Large intestine (tissue), 12 donors: ENCODE measurements at places on chromosomes 3 and 15.

- H3K4me3 ChIP-seq = no peak overlapping the region
- no peaks in the 10 kb centered on the region for H3K27me3 ChIP-seq
- no peak for DNase-seq
- no peak overlapping the region for H3K27ac ChIP-seq
- H3K36me3 ChIP-seq = no peaks in the 10 kb centered on the region
Measured at GRCh38 chr15:64324165-64324877, 31.7 kb downstream of the CSNK1G1 start.

GRCh38 chr15:34349769-34350168, 6.7 kb downstream of the NUTM1 start:
- no peak overlapping the region for H3K4me3 ChIP-seq
- no peak overlapping the region for H3K27ac ChIP-seq
- H3K27me3 ChIP-seq = no peaks in the 10 kb centered on the region
- no peak for DNase-seq
- peaks cover 5% of the 10 kb centered on the region for H3K4me1 ChIP-seq
- H3K36me3 ChIP-seq = peaks cover 9% of the 10 kb centered on the region

DNA sequence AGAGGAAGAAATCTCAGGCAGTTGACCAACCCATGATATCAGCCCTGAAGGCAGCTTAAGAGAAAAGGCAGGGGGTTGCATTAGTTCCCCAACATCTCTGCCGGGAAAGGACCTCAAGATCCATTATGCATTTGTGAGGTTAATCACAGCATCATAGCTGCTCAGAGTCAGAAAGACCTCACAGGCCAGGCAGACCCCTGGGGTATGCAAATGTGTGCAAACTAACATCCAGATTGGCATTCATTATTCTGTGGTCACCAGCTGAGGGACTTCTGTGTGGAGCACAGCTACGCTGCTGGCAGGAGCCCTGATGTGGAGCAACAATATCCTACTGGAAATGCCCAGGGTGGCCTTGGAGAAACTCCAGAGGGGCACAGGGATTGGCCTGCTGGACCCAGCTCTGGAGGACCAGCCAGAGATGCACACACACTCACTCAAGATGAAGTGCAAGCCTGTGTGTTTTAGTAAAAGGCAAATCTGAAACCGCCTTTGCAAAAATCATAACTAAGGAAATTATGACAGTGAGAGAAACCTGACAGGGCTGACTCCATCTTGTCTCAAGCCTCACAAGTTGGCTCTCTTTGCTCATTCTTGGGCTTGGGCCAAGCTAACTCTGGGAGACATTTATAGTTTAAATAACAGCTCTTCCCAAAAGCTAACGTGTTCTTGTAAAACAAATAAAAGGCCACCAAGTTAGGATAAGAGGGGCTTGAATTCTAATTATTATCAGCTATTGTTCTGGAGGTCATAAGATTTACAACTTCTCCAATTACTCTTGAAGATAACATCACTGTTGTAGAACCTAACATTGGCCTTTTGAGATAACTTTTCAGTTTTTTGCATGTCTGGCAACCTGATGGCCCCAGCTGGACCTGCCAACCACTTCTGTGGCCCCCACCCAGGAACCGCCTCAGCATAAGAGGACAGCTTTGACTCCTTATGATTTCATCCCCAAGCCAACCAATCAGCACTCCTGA, 257.1 kb downstream of the UACA start:
- no peak overlapping the region for H3K4me3 ChIP-seq
- H3K27ac ChIP-seq = no peak overlapping the region

DNA sequence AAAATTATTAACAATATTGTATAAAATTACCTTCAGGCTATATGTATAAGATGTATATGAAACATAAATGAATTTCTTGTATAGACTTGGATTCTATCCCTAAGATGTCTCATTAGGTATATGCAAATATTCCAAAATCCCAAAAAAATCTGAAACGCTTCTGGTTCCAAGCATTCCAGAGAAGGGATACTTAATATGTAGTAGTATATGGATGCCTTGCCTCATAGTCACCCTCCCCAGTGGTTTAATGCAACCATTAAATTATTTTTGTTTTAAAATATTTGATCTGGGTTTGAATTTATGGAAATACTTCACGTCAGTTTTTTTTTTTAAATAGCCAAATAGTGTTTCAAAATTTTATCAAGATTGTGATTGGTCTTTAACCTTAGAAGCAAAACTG, 27.2 kb downstream of the PLCL2 start:
- no peaks in the 10 kb centered on the region for H3K27me3 ChIP-seq
- H3K36me3 ChIP-seq = no peaks in the 10 kb centered on the region
- H3K4me3 ChIP-seq = no peak overlapping the region
- H3K27ac ChIP-seq = no peak overlapping the region
- H3K4me1 ChIP-seq = peaks cover 8% of the 10 kb centered on the region

DNA sequence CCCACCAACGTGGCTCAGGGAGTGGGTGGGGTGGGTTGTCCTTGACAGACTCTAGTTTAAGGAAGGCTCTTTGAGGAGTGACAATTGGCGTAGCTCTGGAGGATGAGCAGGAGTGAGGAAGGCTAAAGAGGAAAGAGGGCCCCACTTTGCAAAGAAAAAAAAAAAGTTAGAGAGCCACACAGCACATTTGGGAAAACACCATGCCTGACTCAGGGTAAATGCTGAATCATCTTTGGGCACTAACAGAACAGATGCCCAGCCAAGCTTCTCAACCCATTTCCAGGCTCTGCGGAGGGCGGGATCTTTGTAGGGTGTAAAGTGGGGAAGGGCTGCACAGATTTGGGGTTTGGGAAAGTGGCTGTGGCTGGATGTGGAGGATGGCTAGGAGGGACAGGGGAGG, 179.1 kb upstream of the RGMA start:
- no peak overlapping the region for H3K4me3 ChIP-seq
- DNase-seq = no peak
- H3K27ac ChIP-seq = no peak overlapping the region
- no peaks in the 10 kb centered on the region for H3K36me3 ChIP-seq
- H3K4me1 ChIP-seq = no peaks in the 10 kb centered on the region
- no peaks in the 10 kb centered on the region for H3K27me3 ChIP-seq

DNA sequence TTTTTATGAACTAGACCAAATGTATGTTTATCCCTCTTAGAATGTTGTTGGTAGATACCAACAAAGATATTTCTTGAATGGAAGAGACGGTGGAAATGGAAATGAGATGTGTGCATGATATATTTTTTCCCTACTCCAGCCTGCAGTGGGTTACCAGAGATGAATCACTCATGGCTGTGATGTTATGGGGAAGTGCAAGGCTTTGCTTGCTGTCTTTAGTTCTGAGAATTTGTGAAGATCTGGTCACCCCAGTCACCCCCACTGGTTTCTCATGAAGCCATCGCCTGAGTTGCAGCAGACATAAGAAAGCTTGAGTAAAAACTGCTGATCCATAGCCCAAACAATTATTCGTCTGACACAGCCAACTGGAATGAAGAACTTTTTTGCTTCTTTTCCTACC, 78.1 kb upstream of the EOMES start:
- no peak overlapping the region for H3K4me3 ChIP-seq
- H3K4me1 ChIP-seq = no peaks in the 10 kb centered on the region
- H3K27ac ChIP-seq = no peak overlapping the region
- no peaks in the 10 kb centered on the region for H3K36me3 ChIP-seq

DNA sequence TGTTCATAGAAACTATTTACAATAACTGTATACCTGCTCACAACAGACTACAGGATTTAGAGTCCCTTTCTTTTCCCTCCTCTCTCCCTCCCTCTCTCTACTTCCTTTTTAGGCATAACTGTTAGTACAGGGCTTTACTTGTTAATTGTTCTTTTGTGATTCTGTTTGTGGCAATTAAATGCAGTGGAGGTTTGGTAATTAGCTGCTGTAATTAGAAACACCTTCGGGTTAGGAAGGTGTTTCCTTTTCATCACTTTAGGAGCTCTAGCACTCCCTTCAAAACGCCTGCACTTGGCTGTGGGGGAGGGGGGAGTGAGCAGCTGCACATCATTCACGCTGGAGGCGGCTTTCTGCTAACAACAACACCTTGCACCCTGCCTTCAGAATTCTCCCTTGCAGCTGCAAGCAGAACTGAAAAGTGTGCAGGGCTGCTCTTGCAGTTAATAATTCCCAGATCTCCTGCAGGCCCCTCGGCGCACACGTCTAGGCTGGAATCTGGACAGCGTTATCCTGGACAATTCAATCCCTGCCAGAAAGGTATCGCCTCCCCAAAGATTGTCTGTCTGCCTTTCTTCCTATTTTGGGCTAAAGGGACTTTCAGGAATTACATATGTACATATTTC, 242.6 kb upstream of the RGMA start:
- no peaks in the 10 kb centered on the region for H3K36me3 ChIP-seq
- H3K4me3 ChIP-seq = no peak overlapping the region
- DNase-seq = no peak

DNA sequence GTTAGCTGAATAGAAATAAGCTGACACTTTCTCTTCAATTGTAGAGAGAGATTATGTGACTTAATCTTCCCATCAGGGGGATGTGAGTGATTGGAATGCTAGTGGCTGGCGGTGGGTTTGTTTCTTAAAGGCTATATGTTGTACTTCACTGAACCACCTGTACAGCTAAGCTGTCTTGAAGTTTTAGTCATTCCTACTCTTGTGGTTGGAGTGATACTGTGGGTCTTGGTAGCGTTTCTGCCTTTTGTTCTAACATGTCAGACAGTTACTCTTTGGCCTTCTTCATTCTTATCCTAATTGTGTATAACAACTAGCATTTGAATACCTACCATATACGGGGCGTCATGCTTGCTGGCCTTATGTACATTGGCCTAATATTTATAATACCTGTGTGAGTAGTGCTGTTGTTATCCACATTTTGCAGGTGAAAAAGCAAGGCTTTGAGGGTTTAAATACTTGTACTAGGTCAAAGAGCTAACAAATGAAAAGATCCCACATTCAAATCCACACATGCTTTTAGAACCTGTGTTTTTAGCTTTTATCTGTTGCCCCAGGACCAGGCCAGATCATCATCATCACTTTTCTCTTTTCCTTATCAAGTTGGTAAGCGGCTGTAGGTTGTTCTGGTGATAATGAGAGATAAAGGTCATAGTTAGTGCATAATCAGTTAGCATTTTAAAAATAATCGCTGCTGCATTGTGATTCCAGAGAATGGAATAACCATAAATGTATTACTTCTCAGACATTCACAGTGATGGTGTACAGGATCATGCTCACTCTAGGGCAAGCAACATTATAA, 50.2 kb downstream of the AKAP13 start:
- peaks cover 14% of the 10 kb centered on the region for H3K4me1 ChIP-seq
- H3K36me3 ChIP-seq = no peaks in the 10 kb centered on the region
- no peak overlapping the region for H3K4me3 ChIP-seq
- H3K27me3 ChIP-seq = no peaks in the 10 kb centered on the region

DNA sequence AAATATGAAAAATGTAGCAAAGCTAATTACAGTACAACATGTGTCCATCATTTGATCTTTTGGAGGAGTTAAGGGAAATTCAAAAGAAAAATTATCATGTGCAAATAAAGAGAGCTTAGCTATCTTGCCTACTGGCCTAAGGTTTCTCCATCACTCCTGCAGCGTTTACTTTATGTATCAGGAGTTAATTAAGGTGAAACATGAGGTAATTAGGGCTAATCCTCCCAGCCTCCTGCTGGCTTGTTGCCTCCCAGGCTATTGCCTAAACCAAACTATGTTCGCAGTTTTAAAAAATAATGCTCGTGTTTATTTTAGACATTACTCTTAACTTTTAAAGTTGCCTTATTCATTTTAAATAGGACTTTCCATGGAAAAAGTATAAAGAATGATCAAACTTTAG, 367.5 kb downstream of the ROBO2 start:
- no peaks in the 10 kb centered on the region for H3K36me3 ChIP-seq
- no peak for DNase-seq
- no peaks in the 10 kb centered on the region for H3K4me1 ChIP-seq
